Sigmoid colon (tissue), 7 donors: ENCODE measurements at places on chromosomes 1 and 21. TPM values are rescaled to one million over a fixed set of nuclear protein-coding genes. Genes with fewer than 3 reads are reported as not detected.

DNA sequence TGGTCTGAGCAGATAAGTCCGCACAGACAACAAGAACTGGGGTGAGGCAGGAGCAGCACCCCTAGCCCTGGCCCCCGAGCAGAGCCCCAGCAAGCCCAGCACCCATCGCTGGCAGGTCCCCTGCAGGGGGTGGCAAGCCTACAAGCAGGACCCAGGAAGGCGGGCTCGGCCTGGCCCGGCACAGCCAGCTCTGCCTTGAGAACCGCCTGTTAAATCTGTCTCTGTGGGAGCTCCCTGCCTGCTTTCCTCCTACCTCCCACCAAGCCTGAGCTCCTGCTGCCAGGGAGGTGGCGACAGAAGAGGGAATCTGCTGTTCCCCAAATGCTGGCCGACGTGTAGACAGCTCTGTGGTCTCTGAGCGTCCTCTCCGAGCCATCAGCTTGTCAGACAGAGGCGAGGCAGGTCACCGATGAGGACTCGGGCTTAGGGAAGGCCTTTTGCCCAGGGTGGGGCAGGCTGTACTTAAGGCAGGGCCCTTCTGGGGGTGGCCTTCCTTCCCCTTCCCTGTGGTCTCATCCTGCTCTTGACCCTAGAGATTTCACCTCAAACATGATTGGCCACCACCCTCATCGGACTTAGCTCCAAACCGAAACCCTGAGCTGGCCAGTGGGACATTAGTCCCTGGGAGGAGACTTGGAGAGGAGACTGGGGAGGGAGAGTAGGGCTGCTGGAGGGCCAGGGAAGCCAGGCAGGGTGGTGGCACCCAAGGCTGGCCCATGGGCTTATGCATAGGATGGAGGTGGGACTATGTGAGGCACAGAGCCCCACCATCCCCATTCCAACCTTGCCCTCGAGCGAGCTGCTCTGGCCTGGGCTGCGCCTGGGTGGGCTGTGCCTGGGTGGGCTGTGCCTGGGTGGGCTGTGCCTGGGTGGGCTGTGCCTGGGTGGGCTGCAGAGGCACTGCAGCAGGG lies 7.7 kb downstream of the SELENON start:
- no peak for DNase-seq

DNA sequence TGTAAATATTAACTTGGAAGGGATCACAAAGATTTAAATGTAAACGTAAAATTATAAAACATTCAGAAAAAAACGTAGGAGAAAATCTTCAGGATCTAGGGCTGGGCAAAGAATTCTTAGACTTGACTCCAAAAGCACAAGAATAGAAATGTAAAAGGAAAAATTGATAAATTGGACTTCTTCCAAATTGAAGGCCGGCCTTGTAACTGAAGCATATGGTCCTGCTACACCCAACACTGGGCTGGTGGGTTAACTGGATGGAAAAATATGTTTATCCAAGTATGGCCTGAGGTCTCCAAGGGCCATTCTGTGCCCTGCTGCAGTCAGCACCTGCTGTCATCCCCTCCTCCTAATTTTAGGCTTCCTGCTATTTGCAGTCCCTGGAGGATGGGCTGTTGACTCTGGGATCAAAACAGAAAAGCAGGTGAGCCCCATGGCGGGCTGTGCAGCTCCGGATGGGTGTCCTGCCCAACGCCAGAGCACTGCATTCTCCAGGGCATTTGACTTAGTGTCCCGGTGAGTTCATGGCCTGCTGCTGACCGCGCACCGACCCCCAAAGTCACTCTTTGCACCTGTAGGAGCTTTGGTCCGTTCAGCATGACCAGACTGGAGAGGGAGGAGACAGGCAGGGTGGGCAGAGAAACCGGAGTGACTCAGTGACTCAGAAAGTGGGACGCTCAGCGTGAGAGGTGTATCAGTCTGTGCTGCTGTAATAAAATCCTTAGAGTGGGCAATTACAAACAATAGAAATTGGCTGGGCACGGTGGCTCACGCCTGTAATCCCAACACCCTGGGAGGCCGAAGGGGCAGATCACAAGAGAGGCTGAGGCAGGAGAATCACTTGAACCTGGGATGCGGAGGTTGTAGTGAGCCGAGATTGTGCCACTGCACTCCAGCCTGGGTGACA lies 6.1 kb upstream of the AIRE start:
- DNase-seq = no peak

GRCh38 chr1:93847811-93848288 lies 31.2 kb downstream of the DNTTIP2 start:
- peak; percentile 85 for DNase-seq

GRCh38 chr1:227773558-227773957 lies 38.3 kb downstream of the SNAP47 start:
- no peak for DNase-seq

DNA sequence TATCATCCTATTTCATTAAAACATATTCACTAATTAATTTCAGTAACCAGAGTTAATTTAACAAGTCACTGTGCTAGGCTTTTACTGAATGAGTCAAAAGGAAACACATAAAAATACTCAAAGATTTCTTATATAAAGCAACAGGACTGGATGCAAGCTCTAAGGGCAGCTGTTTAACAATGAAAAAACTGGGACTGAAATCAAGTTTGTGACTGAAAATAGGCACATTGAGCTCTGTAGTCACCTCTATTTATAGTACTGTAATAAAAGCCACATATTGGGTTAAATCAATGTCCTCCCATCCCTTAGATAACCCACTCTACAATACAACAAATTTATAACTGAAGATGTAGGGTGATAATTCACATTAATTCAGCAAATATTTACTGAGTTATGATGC lies 52.4 kb downstream of the SMYD3 start:
- DNase-seq = no peak

GRCh38 chr1:94532077-94532476 lies 9.5 kb downstream of the F3 start:
- DNase-seq = no peak

DNA sequence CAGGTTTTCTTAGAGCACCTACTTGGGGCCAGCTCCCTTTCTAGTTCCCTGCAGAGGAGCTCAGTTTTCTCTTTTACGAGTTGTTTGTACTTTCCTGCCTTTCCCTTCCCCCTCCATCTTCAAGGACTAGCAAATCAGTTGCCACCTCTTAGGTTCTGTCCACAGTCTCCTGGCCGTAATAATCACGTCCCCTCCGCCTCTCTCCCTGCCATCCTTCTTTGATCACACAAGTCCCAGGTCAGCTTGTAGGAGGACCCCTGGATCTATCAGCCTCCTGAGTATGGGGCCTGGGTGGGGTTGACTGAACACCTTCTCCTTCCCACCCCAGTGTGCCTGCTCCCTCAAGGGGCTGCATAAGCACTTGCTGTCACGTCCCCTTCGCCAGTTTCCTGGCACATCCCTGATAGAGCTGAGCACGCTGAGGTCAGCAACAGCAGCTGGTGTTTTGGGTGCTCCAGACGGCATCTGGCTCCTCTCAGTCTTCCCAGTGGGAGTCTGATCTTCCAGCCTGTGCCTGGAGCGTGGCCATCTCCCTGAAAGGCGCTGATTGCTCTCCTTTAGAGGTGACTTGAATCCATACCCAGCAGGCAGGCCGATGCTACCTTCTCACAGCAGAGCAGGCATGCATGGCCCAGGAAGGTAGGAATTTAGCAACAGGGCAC lies 216.1 kb upstream of the TMEM51 start:
- no peak for DNase-seq

DNA sequence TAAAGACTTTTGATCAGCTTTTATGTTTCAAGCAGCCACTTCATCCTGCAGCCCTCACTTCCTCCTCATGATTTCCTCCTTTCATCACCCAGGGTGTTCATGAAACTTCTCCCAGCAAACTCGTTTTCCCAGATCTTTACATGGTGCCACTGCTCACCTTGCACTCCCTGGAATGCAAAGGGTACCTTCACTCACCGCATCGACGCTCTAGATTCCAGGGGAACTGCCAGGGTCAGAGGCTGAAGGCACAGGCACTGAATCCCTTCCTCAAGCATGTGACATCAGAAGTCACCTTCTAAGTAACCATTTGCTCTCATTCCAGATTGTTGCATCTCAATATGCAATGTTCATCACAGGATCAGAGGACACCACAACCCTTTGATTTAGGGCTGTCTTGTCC lies 82.8 kb downstream of the PRKAB2 start:
- no peak for DNase-seq

DNA sequence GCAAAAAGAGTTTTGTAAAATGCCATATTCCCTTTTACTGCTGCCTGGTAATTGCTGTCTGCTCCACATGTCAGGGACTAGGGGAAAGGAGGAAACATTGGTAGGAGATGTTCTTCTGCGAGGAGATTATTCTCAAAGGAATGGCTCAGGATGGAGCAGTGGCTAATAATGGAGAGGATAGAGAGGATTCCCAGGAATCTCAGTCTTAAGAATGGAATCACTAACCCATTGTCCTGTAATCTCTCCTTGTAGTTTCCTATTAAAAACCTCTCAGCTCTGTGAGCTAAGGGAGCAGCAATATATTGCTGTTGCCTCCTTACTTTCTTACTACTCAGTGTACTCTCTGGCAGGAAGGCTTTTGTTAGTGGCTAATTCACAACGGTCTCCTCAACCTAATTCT lies 175.4 kb downstream of the HS2ST1 start:
- DNase-seq = no peak

DNA sequence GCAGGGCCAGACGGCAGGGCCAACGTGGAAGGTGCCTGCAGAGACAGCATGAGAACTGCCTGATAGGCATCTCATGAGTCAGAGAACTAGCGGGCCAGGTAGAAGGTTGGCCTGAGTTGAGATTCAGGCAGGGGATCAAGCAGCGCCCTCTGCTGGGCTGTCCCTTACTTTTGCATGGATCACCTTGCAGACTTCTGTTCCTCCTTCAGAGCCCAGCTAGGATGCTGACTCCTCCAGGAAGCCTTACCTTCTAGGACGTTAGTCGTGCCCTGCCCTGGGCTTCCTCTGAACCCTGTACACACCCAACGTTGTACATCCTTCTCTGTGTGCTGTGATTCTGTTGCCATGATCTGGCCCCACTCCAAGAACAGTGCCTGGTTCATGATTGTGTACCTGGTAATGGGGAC lies 231.3 kb upstream of the VAMP3 start:
- no peak for DNase-seq

GRCh38 chr1:244804841-244805240 lies 30.6 kb upstream of the COX20 start:
- no peak for DNase-seq

DNA sequence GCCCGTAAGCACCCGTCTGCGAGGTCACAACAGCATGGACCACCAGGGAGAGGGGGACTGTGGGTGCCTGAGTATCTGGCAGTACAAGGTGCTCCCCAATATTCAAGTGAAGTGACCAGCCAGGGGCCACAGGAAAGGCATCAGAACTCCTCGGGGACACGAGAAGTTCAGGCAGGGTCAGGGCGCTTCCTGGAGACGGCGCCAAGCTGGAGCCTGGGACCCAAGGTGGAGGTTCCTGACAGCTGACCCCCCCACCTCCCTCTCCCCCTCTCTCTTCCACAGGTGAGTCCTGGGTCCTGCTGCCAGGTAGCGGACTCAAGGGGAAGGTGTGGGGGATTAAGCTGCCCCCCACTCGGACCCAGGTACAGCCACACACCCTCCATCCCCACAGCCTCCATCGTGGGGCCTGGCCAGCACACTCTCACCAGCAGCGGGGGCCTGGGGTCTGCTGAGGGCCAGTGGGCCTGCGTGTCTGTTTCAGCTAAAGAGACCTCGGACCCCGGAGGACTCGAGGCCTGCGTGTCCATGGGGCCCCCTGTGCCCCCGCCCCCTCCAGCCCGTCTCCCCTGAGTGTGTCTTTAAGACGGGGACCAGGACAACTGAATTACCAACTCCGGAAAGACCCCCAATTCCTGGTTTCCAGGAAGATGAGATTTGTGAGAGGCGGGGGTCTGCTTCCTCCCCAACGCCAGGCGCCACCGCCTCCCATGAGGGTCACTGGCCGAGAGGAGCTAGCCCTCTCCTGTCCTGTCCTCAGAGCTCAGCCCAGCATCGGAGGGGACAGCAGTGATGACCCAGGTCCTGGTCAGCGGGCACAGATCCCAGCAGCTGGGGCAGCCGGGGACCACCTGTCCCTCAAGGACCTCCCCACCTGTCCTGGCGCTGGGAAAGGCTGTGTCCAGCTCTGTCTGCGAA lies 6.2 kb downstream of the TNFRSF18 start:
- DNase-seq = no peak

- DNase-seq = peak; percentile 52
These were observed 52.8 kb downstream of the CAPN2 start for GRCh38 chr1:223765036-223765718.

DNA sequence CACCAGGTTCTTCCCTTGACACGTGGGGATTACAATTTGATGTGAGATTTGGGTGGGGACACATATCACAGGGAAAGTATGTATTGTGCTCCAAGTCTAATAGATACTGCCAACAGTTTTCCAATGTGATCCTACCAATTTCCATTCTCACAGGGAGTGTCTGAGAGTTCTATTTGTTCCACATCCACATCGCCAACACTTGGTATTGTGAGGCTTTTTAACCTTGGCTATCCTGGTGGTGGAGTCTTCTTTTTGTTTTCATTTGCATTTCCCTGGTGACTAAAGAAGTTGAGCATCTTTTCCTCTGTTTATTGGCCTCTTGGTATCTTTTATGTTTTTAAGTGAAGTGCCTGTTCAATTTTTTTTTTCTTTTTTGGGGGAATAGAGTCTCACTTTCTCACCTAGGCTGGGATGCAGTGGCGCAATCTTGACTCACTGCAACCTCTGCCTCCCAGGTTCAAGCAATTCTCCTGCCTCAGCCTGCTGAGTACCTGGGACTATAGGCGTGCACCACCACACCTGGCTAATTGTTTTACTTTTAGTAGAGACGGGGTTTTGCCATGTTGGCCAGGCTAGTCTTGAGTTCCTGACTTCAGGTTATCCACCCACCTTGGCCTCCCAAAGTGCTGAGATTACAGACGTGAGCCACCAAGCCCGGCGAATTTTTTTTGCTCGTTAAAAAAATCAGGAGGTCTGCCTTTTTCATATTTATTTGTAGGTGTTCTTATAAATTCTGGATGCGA lies 15.9 kb upstream of the PADI1 start:
- DNase-seq = peak; percentile 34

Gene MARK1
- polyA plus RNA-seq = 0.92 TPM

Gene PGBD5
- 1.6 TPM for polyA plus RNA-seq

Gene RNF186
- polyA plus RNA-seq = 34.3 TPM

Gene ELAPOR1
- polyA plus RNA-seq = 20.7 TPM

Gene RYR2
- 0.86 TPM for polyA plus RNA-seq

Gene GUCA2A
- polyA plus RNA-seq = 950 TPM

Gene PGLYRP3
- polyA plus RNA-seq = 0.16 TPM

Gene GSTM2
- polyA plus RNA-seq = 4.9 TPM

Gene MAEL
- polyA plus RNA-seq = 0.07 TPM

Gene ILDR2
- polyA plus RNA-seq = not detected

Gene CYP4X1
- 0.60 TPM for polyA plus RNA-seq

Gene SPATA1
- 0.44 TPM for polyA plus RNA-seq
